ENCODE measurements at places on chromosomes 1 and 21. TPM values are rescaled to one million over a fixed set of nuclear protein-coding genes. Genes with fewer than 3 reads are reported as not detected.

Gene TRABD2B
- total RNA-seq, result not detected

DNA sequence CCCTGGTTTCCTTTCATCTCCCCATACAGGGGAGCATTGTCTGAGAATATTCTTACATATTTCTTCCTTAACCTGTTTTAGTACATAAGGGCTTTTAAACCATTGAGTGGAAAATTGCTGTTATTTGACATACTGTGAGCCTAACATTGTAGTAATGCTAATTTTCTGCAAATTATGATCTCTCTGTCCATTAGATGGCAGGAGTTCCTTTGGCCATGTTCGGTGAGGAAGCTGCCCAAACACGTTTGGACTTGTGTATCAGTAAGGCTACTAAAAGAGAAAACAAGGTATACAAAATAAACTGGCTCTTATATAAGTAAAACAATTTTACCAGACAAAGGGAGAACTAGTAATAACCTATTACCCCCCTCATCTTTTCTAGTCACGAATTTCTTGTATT lies 29.2 kb downstream of the CDC7 start:
- peaks cover 11% of the 10 kb centered on the region for H3K36me3 ChIP-seq
- H3K27ac ChIP-seq, result no peak overlapping the region
- no peaks in the 10 kb centered on the region for H3K27me3 ChIP-seq
- H3K4me3 ChIP-seq, result no peak overlapping the region

DNA sequence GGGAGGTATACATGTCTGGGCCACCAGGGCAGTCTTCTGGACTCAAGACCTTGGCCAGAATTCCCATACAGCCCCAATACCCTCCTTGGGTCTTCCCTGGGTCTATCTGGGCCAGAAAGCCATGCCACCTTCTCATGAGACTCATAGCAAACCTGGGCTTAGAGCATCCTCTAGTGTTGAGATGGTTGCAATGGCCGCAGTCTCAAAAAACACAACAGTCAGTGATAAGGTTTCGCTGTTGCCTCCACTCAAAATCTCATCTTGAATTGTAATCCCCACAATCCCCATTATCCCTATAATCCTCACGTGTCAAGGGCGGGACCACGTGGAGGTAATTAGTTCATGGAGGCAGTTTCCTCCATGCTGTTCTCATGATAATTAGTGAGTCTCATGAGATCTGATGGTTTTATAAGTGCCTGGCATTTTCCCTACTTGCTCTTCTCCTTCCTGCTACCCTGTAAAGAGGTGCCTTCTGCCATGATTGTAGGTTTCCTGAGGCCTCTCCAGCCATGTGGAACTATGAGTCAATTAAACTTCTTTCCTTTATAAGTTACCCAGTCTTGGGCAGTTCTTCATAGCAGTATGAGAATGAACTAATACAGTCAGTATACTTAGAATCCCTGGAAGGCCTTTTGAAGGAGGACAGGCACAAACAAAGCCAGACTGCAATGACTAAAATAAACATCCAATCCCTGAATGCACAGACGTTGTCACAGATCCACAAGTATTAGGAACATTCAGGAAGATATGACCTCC lies 77.0 kb downstream of the CTH start:
- H3K4me1 ChIP-seq, result no peaks in the 10 kb centered on the region
- no peak overlapping the region for H3K4me3 ChIP-seq
- H3K27me3 ChIP-seq, result peaks cover 12% of the 10 kb centered on the region
- H3K36me3 ChIP-seq, result no peaks in the 10 kb centered on the region

DNA sequence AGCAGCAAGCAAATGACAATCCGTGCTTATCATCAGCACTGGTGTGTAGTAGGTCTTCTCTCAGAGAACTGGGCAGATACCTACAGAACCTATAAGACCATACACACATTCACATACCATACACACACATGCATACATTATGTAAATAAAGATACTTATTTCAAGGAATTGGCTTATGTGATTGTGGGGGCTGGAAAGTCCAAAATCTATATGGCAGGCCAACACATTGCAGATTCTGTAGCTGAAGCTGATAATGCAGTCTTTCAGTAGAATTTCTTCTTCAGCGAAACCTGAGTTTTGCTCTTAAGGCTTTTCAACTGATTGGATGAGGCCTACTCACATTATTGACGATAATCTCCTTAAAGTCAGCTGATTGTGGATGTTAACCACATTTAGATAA lies 24.1 kb downstream of the RAP1A start:
- H3K27me3 ChIP-seq, result no peaks in the 10 kb centered on the region
- peaks cover 47% of the 10 kb centered on the region for H3K36me3 ChIP-seq
- no peak overlapping the region for H3K4me3 ChIP-seq

- H3K4me1 ChIP-seq, result no peaks in the 10 kb centered on the region
- no peak overlapping the region for H3K4me3 ChIP-seq
- H3K27me3 ChIP-seq, result no peaks in the 10 kb centered on the region
- H3K27ac ChIP-seq, result no peak overlapping the region
These were observed 19.2 kb downstream of the HOOK1 start for GRCh38 chr1:59833991-59834390.

Gene ZBTB21
- total RNA-seq, result 27.2 TPM

GRCh38 chr1:234771642-234772344 lies 161.8 kb upstream of the IRF2BP2 start:
- H3K4me3 ChIP-seq, result peak overlapping the region; percentile 72
- DNase-seq, result no peak
- H3K27ac ChIP-seq, result peak overlapping the region; percentile 92
- H3K4me1 ChIP-seq, result peaks cover 52% of the 10 kb centered on the region
- H3K27me3 ChIP-seq, result no peaks in the 10 kb centered on the region

GRCh38 chr1:218347723-218348627 lies 2.8 kb downstream of the TGFB2 start:
- H3K27me3 ChIP-seq, result peaks cover 50% of the 10 kb centered on the region
- no peak overlapping the region for H3K4me3 ChIP-seq
- DNase-seq, result no peak
- peaks cover 2% of the 10 kb centered on the region for H3K36me3 ChIP-seq
- no peak overlapping the region for H3K27ac ChIP-seq

Gene GNG4
- total RNA-seq, result not detected

- H3K4me3 ChIP-seq, result no peak overlapping the region
- no peak for DNase-seq
- peaks cover 22% of the 10 kb centered on the region for H3K36me3 ChIP-seq
- no peak overlapping the region for H3K27ac ChIP-seq
- no peaks in the 10 kb centered on the region for H3K27me3 ChIP-seq
These were observed 50.4 kb upstream of the ADAM30 start for GRCh38 chr1:119946724-119947123.

GRCh38 chr1:218671573-218671972 lies 326.4 kb downstream of the TGFB2 start:
- no peak overlapping the region for H3K27ac ChIP-seq
- H3K36me3 ChIP-seq, result no peaks in the 10 kb centered on the region
- no peak overlapping the region for H3K4me3 ChIP-seq
- H3K4me1 ChIP-seq, result no peaks in the 10 kb centered on the region
- no peak for DNase-seq

DNA sequence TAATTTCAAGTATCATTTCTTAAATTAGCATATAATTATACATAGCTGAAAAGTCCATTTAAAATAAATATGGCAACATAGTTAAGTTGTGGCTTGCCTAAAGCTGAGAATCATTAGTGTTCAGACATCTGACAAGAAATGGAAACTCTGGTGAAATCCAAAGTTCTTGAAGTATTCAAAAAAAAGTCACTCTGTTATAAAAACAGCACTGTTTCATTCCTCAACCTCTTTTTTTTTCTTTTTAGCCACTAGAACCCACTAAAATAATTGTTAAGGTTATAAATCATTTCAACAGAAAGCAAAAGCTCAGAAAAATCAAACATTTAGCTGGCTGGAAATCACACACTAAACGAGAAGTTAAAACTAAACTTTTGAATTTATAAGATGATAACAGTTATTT lies 476.7 kb downstream of the LTN1 start:
- no peak overlapping the region for H3K27ac ChIP-seq
- H3K27me3 ChIP-seq, result peaks cover 3% of the 10 kb centered on the region
- peaks cover 4% of the 10 kb centered on the region for H3K4me1 ChIP-seq
- no peak overlapping the region for H3K4me3 ChIP-seq
- DNase-seq, result no peak

- no peaks in the 10 kb centered on the region for H3K27me3 ChIP-seq
- no peak for DNase-seq
- no peaks in the 10 kb centered on the region for H3K4me1 ChIP-seq
- no peak overlapping the region for H3K27ac ChIP-seq
These were observed 206.6 kb downstream of the HLX start for GRCh38 chr1:221085701-221086375.

- H3K27ac ChIP-seq, result no peak overlapping the region
- DNase-seq, result no peak
- H3K4me1 ChIP-seq, result peaks cover 7% of the 10 kb centered on the region
These were observed 109.8 kb downstream of the RHOU start for GRCh38 chr1:228845101-228845500.

DNA sequence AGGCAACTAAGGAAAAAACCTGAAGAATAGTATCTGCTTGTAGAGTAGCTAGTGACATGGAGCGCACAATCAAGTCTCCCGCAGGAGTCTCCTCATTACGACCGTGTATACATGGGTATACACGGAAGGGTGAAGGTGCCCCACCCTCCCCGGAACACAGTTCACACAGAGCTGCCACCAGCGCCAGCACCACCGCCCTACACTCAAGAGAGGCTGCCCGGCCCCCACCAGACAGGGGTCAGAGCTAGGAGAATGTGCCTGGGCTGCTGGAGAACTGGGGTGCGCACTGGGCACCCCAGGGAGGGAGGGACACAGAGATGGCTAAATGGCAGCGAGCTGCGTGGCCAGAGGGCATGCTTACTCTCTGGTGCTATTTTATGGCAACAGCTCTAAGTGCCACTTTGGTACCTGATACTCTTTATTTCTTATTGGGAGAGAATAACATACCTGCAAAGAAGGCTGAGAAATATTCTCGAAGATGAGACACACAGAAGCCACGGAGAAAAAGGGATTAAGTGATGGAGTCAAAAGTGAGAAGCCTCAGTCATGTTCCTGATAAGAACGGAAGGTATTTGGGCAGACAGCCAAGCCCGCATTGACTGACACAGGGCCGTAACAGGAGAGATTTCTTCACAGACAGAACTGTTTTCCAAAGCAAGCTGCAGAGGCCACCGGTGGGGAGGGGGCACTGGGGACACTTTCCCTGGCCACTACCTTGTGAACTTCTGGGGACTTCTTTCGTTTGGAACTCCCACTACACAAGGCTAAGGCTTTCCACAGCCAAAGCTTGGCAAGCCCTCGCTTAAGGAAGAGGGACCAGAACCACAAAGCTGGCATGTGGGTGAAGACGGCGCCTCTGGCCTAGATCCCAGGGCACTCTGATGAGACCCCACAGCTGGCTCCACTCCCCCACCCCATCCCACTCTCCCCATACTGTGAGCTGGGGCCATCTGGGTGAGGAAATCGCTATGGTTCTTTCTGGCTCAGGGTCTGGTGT lies 108.0 kb downstream of the PGBD5 start:
- DNase-seq, result no peak
- H3K4me1 ChIP-seq, result no peaks in the 10 kb centered on the region
- H3K27ac ChIP-seq, result no peak overlapping the region
- H3K36me3 ChIP-seq, result no peaks in the 10 kb centered on the region
- H3K4me3 ChIP-seq, result no peak overlapping the region

DNA sequence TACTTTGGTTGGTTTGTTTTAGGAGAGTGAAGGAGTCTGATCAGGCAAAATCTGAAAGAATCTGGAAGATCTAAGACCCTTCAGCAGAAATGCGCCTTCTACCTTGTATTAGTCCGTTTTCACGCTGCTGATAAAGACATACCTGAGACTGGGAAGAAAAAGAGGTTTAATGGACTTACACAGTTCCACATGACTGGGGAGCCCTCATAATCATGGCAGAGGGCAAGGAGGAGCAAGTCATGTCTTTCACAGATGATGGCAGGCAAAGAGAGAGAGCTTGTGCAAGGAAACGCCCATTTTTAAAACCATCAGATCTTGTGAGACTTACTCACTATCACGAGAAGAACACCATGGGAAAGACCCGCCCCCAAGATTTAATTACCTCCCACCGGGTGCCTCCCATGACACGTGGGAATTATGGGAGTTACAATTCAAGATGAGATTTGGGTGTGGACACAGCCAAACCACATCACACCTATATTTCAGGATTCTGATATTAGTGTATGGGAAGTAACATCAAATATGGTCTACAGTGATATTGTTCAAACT lies 99.3 kb downstream of the GLUL start:
- peaks cover 9% of the 10 kb centered on the region for H3K4me1 ChIP-seq
- peaks cover 2% of the 10 kb centered on the region for H3K27me3 ChIP-seq
- DNase-seq, result no peak
- H3K27ac ChIP-seq, result no peak overlapping the region
- no peak overlapping the region for H3K4me3 ChIP-seq

Gene PLD5
- total RNA-seq, result not detected

DNA sequence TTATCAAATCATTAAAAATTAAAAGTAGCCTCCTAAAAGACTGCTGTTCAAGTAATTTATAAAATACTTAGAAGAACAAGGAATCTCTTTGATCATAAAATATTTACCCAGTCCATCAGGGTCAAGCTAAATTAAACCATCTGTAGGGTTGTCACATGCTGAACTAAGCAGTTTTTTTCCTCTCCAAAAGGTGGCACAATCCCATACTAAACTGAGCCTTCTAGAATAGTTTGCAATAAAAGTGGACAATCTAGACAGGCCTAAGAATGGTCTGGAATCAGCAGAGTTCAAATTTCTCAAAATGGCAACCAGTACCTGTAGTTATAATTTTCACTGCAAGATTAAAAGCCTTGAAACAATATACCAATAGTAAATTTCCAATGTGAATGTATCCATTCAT lies 194.8 kb downstream of the EIF4G3 start:
- no peaks in the 10 kb centered on the region for H3K4me1 ChIP-seq
- no peaks in the 10 kb centered on the region for H3K27me3 ChIP-seq
- H3K36me3 ChIP-seq, result peaks cover 2% of the 10 kb centered on the region
- H3K4me3 ChIP-seq, result no peak overlapping the region

DNA sequence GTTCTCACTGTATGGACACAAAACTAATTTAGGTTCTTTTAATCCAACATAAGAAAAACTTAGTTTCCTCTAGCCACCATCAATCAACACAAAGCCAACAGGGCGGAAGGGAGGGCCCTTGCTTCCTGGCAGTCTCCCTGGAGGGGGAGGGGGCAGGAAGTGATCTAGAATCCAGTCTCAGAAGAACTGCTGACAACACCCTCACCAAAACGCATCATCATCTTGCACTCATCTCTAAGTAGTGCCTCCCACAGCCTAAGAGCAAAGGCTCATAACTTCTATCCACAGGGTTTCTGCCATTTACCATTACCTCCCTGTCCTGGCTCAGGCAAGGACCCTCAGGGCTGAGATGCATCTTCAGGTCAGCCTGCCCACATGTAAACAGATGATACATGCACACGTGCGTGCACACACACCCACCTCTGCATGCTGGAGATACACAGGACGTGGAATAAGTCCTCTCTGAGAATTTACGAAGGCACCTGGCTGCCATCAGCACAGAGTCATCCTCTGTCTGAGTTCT lies 20.5 kb downstream of the HIVEP3 start:
- peak overlapping the region; percentile 96 for H3K27ac ChIP-seq
- H3K27me3 ChIP-seq, result no peaks in the 10 kb centered on the region
- DNase-seq, result peak; percentile 64
- peaks cover 72% of the 10 kb centered on the region for H3K4me1 ChIP-seq
- H3K36me3 ChIP-seq, result peaks cover 3% of the 10 kb centered on the region
- peak overlapping the region; percentile 80 for H3K4me3 ChIP-seq
